GM12878 (cell line): ENCODE measurements at places on chromosomes 3 and 15.

DNA sequence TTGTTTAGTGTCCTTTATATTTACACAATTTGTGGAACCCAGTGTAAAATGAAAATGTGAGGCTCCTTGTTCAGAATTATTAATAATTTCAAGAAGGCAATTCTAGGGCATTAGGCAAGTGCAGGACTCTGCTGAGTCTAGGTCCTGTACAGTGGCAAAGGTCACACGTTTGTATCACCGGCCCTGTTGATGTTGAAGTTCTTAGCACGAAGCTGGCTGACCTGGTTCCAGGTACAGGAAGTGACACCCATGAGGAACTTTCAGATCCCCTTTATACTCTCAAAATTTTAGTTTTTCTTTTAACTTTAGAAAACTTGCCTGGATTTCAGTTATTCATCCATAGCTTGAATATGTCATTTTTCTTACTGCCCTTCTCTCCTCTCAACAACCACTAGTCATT is 349.4 kb downstream of the CNTN6 start:
- DNase-seq, result no peak

DNA sequence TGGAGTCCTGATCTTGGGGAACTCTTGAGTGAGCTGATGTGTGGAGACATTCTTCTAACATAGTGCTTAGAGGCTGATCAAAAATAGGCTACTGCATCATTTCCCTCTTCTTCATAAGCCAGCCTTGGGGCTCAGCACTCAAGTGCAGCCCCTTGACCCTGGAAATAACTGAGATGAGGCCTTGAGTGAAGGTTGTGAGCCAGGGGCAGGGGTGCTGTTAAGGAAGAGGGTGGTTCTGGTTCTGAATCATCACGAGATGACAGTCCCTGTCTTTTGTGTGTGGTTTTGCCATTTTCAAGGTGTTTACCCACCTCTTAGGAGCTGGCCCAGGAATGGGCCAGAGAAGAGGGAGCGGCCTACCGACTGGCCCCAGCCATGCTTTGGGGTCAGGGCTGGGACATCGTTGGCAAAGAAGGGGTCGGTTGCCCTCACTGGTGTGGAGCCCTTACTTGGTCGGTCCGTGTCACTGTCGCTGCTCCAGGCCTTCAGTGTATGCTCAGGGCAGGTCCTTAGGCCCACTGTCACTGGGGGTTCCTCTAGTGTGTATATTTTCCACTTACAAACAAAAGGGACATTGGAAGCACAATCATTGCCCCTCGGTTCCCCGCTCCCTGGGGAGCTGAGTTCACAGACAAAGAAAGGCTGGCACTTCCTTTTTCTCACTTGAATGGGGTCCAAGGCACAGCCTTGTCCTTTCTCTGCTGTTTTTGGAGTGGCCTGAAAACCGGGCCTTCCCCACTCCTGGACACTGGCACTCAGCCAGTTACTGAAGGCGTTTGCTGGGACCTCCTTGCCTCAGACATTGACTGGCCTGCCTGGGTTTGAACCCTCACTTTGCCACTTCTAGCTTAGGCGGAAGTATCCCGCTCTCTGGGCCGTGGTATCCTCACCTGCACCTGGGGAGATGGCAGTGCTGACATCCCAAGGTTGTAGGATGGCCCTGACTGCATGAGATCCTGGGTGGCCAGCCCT is 46.6 kb downstream of the SLC6A6 start:
- DNase-seq, result no peak

GRCh38 chr3:141646760-141647561 is 91.1 kb upstream of the RNF7 start:
- no peak for DNase-seq

GRCh38 chr15:66138096-66138783 is 115.3 kb downstream of the MEGF11 start:
- no peak for DNase-seq

DNA sequence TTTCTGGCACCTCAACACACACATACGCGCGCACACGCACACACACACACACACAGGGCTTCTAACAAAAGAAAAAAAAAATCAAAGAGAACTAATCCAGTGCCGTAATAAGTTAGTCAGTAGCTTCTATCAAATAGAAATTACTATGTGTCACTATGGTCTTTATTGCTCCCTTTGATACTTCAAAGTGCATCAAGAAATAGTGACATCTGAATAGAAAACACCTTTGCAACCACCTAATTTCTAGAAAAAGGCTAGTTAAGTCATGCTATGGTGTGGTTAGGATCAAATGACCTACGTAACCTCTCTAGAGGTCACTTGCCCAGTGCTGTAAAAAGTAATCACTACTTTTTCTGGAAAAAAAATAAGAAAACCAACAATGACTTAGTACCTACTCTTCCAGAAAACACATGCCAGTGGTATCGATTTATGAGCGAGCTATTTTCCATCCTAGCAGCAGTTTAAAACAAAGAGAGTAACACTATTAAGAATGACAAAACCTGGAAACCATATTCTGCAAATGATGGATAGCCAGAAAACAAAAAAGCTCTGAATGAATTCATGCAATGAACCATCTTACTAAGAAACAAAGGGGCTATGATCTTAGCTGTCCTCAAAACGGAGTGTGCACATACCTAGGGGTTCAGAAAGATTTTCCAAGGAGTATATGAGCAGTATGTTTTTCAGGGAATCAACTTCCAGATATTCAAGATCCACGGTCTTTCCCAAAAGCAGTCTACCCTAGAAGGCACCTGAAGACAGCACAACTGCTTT is 6.8 kb downstream of the AVEN start:
- DNase-seq, result no peak

GRCh38 chr15:85280203-85280602 is 100.2 kb upstream of the AKAP13 start:
- DNase-seq, result peak; percentile 26

DNA sequence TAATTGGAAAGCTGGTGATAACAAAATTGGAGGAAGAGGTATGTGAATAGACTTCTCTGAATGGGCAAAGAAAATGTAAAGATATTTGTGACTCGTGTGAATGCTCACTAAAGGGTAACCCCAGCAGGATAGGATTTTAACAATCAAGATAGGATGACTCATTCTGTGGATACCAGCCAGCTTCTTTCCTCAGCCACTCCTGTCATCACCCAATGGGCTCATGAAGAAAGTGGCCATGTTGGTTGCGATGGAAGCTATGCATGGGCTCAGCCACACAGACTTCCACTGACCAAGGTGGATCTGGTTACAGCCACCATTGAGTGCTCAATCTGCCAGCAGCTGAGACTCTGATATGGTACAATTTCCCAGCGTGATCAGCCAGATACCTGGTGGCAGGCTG is 40.9 kb downstream of the STRIT1 start:
- no peak for DNase-seq

DNA sequence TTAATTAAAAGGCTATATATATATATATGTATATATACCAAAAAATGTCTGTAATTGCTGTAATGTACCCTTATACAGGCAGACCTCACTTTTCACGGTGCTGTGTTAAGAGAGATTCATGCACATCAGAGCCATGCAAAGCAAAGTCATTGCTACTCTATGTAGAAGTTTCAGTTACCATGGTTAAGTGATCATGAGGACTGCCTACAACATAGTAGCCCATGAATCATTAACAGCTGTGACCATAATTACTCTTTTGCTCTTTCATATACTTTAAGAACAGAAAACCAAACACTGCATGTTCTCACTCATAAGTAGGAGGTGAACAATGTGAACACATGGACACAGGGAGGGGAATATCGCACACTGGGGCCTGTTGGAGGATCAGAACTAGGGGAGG is 225.3 kb upstream of the EPHA3 start:
- DNase-seq, result peak; percentile 0

DNA sequence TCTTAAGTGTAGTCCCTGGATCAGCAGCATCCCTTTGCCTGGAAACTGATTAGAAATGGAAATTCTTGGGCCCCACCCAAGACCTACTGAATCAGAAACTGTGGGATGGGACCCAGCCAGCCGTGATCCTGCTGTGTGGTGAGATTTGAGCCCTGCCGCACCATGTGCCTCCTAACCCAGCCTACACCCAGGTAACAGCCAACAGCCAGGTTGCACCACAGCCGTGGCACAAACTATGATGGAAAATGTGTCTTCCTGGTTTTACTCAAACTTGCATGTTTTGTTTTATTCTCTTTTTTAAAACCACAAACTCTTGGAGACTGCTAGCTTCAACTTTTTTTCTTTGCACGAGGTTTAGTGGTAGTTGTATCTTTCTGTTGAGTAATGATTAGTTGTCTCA is 2.6 kb downstream of the LIMD1 start:
- no peak for DNase-seq

GRCh38 chr3:14418296-14419250 is 16.2 kb downstream of the SLC6A6 start:
- no peak for DNase-seq

DNA sequence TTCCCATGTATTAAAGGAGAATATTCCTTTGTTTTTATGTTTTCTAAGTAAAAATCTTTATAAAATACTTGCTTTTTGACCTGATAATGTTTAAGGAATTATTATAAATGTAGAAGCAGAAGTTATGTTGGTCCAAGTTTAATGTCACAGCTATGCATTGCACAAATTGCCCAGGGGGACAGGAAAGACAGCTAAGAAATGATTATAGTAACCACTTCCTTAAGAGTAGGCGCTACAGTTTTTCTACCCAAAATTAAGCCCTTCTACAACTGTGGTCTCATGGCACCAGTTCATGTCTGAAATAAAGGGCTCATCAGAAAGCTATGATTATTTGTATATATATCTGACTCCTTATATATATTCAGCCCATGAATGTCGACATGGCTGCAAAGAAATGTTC is 176.4 kb downstream of the GBE1 start:
- DNase-seq, result no peak

DNA sequence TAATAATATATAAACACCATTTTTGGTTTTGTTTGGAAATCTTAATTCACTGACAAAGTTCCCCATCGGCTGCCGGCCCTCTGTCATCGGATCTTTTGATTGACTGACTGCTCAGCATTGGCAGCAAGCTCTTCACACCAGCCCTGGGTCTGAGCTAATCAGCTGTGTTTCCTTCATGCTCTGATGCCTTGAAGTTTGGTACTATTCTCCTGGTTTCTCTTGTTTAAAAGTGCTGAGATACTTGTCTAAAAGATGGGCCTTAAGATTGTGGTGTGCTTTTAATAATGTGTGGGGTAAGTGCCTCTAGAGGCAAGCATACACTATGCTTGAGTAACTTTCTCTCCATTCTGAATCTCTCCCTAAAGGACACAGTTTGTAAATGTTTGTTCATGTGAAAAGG is 415.5 kb upstream of the TPRG1 start:
- no peak for DNase-seq

DNA sequence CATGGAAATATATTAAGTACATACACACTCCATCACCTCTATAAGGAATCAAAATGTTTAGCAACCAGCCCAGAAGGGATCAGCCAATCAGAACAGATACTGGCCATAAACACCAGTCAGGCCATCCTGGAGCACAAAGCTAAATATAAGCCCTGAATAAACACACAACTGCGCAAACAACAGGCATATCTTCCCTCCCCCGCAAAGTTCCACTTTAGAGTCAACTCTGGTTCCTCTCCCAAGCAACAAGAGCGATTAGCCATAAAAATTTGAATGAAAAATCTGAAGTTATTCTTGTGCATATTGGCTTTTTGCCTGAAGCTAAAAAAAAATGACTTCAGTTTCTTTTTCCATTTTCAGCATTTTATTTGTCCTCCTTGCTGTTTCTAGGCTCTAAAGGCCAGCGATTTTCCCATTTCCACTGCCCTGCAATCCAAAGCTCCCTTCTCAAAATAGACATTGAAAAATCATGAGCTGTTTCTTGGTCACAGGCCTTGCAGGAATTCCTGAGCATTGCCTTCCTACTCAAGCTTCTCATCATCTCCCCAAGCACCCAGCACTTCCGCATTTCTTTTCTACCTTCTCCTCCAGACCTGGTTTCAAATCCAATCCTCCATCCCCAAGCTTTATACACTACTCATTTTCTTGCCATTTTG is 247.9 kb downstream of the ZMAT3 start:
- DNase-seq, result no peak

DNA sequence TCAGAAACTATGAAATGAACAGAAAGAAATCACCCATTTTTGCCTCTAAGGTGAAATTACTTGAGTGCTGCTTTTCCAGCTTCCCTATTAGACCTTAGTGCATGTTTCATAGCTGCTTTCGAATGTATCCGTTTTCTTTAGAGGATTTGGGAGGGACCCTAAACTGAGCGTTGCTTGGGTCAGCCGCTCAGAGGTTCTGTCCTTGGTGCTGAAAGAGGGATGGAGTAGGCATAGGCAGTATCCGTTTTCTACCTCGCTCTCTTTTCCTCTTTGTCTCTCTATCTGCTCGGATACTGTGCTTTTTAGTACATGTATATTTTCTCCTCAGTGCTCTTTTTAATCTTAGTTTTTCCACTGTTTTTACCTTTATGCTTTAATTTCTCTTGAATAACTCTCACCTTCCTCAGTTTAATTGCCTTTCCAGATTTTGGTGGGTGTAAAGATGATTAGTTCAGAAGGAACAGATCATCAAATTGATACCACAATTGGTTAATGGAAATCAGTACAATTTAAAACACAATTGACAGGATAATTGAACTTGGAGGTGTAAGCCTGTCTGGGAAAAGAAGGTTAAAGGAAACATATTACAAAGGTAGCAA is at the start of gene DRD3:
DRD3 (minus strand) TSS at position 283 of the 599 bp plus-strand sequence. CDS start 7,060 bp downstream, outside the sequence.
- no peak for DNase-seq

GRCh38 chr3:195061756-195062655 is 209.0 kb downstream of the XXYLT1 start:
- no peak for DNase-seq

DNA sequence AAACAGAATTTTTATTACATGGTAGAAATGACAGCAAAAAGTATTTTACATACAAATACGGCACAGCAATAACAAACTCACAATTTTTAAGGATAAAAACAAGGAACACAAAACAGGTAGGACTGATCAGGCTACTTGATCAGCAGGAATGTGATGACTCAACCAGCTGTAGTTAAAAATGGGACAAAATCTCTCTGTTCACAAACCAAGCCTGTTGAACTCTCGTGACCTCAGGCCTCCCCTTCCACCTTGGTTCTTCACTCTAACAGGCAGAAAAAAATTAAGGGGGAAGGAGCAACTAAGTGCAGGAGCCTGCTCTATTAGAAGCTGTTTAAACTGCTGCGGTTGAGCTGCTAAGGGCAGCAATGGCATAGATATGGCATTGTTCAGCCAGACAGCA is 18.7 kb downstream of the FBXL22 start:
- DNase-seq, result no peak
